Astrocyte (in vitro differentiated cells and primary cell): ENCODE measurements at places on chromosomes 1 and 21.

DNA sequence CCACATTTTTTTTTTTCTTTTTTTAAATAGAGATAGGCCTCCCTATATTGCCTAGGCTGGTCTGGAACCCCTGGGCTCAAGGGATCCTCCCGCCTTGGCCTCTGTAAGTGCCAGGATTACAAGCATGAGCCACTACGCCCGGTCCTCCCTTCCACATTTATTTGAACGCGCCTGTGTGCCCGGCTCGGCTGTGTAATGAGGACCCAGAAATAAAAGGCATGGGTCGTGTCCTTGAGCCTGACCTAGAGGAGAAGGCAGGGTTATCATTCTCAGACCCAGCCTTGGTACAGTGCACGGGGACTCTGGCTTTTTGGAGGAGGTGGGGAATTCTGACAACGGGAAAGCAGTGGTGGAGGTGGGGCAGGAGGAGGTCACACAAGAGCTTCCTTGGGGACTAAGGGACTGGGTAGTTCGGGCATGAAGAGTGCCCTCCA is 841 bp downstream of the CENPF start:
- DNase-seq: no peak

DNA sequence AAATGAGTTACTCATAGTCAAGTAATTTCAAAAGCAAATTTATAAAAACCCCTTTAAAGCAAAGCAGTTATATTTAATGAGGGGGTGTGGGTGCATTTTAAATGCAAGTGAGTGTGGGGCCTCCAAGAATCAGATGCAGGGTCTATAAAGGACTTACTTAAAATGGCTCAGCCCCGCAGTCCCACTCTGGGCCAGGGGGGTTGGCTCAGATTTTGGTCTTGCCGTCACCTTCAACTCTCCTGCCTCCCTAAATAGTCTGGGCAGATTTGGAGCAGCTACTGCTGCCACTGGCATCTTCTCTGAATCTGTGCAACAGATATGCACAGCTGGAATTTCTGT is 16.2 kb downstream of the AMPD2 start:
- no peak for DNase-seq

GRCh38 chr1:76160225-76160624 is 85.7 kb downstream of the ST6GALNAC3 start:
- DNase-seq: no peak

DNA sequence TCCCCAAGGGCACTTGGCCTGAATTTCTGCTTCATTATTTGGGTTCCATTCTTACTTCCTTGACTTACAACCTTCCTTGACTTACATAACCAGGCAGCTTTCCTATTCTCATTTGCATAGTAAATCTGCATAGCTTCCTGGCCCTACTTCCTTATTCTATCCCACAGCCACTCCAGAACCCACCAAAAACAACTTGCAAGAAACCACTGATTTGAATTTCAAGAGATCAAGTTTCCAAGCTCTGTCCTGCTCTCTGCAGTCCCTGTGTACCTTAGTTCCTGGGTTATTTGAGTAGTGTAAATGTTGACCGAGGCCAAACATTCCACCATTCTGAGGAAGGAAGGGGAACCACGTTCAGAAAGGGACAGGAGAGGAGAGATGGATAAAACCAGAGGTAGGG is 603.3 kb downstream of the PTPRC start:
- DNase-seq: no peak

- no peak for DNase-seq
Measured at GRCh38 chr1:90502194-90502593, 214.9 kb downstream of the BARHL2 start.

DNA sequence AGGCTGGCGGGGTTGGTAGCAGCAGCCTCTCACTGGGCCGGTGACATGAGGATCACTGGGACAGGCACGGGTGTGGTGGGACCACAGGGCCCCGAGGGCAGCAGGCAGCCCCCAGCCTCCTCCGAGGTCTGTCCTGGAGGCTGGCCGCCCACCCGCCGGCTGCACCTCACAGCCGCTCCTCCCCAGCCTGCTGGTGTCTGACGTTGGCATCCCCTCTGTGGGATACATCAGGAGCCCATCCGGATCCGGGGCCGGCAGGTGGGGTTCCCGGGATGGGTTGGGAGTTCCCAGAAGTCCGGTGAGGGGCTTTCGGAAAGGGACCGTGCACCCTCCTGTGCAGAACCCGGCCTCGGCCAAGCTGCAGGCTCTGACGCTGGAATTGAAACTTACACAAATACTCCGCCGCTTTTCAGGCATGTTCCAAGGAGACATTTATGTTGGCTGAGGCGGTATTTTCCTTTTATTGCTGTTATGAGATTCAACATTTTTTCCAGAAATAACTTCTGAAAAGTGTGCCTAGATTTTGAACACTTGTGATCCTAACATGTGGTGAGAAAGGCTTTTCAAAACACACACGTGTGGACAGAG is 142.1 kb upstream of the ARHGEF16 start:
- DNase-seq: no peak

GRCh38 chr1:226086776-226087175 is 24.3 kb downstream of the H3-3A start:
- DNase-seq: no peak

- DNase-seq: no peak
Measured at GRCh38 chr1:203461717-203462116, 13.9 kb upstream of the PRELP start.
